Adrenal gland (tissue), 19 donors: ENCODE measurements at places on chromosomes 2 and 18.

DNA sequence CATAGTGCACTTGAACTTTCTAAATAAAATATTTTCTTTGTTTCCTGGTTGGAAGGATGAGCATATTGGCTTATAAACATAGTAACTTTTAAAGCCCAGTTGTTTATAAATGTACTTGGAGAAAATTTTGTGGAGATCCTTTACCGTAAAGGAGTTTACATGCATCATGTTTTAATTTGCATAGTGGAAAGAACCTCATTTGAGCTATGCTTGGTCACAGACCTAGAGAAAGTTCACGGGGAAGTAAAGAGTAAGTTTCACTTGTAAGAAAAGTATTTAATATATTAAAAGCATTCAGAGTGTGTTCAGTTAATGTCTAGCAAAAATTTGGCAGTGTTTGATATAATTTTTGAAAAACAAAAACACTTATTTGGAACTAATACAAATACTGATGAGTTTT lies 45.3 kb downstream of the PIKFYVE start:
- DNase-seq, result no peak

- no peak for DNase-seq
Observed at GRCh38 chr2:145854039-145854755, 1334.3 kb upstream of the ZEB2 start.

DNA sequence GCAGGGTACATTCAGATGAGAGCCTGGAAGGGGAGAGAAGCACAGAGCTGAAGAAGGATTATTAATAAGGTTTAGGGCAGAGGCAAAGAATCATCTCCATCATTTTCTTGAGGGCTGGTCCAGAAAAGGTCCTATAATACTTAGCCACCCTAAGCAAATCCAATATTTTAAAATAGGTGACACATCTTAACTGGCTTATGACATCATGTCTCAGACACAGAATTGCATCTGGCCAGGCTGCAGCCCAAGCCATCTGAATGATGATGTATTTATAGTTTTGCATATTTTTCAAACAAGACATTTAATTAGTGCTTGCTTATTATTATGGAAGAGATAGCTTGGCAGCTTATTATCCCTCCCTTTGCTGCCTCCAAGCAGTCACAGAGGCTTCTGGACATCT lies 571.3 kb downstream of the SUCLG1 start:
- no peak for DNase-seq

DNA sequence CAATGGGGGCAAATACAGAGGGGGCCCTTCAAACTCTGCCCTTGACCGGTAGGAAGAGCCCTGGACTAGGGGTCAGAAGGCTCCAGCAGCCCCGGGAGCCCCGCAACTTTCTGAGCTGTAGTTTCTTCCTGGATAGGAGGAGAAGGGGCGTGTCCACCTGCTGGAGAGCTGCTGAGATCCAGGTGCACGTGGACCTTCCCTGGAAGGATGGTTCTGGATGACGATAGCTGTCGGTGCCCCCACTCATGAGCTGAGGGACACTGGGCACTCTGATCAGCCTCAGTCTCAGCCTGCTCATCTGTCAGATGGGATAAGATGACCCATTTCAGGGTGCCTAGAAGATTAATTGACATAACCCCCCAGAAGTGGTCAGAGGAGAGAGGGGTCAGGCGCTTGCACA lies 125.2 kb upstream of the HDAC4 start:
- DNase-seq, result no peak

- DNase-seq, result no peak
Observed at GRCh38 chr2:11459816-11460215, 6.1 kb downstream of the E2F6 start.

GRCh38 chr2:147649998-147650397 lies 194.8 kb upstream of the ACVR2A start:
- no peak for DNase-seq

- DNase-seq, result no peak
Observed at GRCh38 chr18:62617793-62618591, 95.2 kb downstream of the ZCCHC2 start.
